IMR-90 (cell line): ENCODE measurements at places on chromosomes 11 and 22. TPM values are rescaled to one million over a fixed set of nuclear protein-coding genes. Genes with fewer than 3 reads are reported as not detected.

P2RY2 gene
- total RNA-seq: not detected in 2 replicates

MEI1 gene
- total RNA-seq: 0.90 and 1.1 TPM in 2 replicates

KLHL35 gene
- total RNA-seq: 1.4 and 1.6 TPM in 2 replicates

CNIH2 gene
- total RNA-seq: 0.54 and 0.83 TPM in 2 replicates

FBLN1 gene
- total RNA-seq: 11.3 and 11.4 TPM in 2 replicates

CCDC88B gene
- total RNA-seq: 1.3 and 1.7 TPM in 2 replicates

SCN4B gene
- under 0.01 and 0.18 TPM in 2 replicates for total RNA-seq

JAML gene
- not detected in 2 replicates for total RNA-seq

EPS8L2 gene
- 12.2 and 17.2 TPM in 2 replicates for total RNA-seq

GAS2L1 gene
- total RNA-seq: 1.4 TPM in 2 replicates

F2 gene
- total RNA-seq: not detected in 2 replicates

TRIM29 gene
- not detected in 2 replicates for total RNA-seq

XKR3 gene
- total RNA-seq: not detected in 2 replicates

TMEM184B gene
- total RNA-seq: 9.1 and 9.2 TPM in 2 replicates

ATG16L2 gene
- total RNA-seq: 1.3 and 1.4 TPM in 2 replicates

CHRM4 gene
- total RNA-seq: 0.18 and 0.28 TPM in 2 replicates

OMP gene
- not detected in 2 replicates for total RNA-seq

PARVG gene
- not detected in 2 replicates for total RNA-seq

CARD16 gene
- 7.9 and 23.3 TPM in 2 replicates for total RNA-seq

LARGE1 gene
- total RNA-seq: 7.2 and 12.4 TPM in 2 replicates

SMCO4 gene
- 2.2 and 4.2 TPM in 2 replicates for total RNA-seq

DDX25 gene
- total RNA-seq: under 0.01 TPM in 1 of 2 replicates, not detected in the other

LRP4 gene
- total RNA-seq: 3.9 and 4.1 TPM in 2 replicates

SCGB2A2 gene
- total RNA-seq: not detected in 2 replicates

KLHDC7B gene
- total RNA-seq: not detected in 2 replicates
